ENCODE measurements at places on chromosomes 3 and 15.

DNA sequence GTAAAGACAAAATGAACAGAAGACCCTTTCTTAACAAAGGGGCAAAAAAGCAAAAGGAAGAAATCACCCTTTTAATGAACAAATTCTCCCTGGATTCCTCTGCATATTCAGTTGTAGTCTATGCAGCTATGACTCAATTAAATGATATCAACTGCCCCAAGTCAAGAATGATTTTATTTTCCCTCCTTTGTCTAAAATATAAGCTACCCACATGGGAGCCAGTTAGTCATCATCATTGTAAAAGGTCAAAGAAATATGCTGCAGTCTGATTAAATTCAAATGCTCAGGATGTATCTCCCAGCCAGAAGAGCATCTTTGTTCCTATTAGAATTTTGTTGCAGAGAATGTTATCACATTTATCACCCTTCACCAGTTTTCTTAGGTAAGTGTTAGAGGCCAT is 84.0 kb downstream of the SST start:
- no peak for DNase-seq

GRCh38 chr3:45642731-45643152 is 46.5 kb upstream of the SACM1L start:
- DNase-seq: no peak

- no peak for DNase-seq
Observed at GRCh38 chr3:135805752-135806151, 159.8 kb upstream of the PPP2R3A start.

DNA sequence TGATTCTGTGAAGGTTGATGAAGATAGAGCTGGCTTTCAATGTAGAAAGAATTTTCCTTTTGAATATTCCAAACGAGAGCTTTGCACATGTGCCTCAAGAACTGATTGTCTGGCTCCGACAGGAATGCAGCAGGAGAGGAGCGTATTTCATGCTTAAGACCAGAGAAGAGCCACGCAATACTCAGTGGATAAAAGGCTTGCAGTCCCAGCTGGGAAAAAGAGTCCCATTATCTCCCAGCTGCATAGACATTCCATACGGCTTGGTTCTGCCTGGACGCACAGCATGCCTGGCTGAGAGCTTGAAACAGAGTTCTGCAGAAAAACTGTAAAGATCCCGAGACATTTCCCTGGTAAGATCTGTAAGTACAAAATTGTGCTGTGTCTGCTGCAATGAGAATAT is at the start of gene CNTN6:
Gene CNTN6 (plus strand): TSS at position 254 of the 400 bp plus-strand sequence. CDS start 54,985 bp downstream, outside the sequence.
- DNase-seq: no peak

- DNase-seq: no peak
Observed at GRCh38 chr15:63605816-63606215, 8.6 kb downstream of the FBXL22 start.

DNA sequence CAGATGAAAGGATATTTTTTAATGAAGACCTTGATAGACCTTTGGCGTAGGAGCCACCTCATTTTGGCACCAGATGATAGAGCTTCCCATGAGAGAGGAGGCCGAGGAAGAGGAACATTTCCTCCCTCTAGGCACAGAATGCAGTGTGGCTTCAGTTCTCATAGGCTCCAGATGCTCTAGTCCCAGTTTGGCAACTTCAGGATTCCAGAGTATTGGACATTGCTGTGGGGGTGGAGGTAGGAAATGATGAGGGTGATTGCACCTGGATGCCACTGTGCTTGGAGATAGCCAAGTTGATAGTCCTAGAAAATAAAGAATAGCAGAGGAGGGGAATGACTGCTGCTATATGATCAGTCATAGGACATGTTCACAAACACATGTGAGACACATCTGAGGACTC is 58.3 kb upstream of the KY start:
- DNase-seq: no peak
